ENCODE measurements at places on chromosomes 1 and 21. TPM values are rescaled to one million over a fixed set of nuclear protein-coding genes. Genes with fewer than 3 reads are reported as not detected.

The RNU5D-1 gene
- not detected for polyA plus RNA-seq

- H3K36me3 ChIP-seq: no peaks in the 10 kb centered on the region
- DNase-seq: no peak
- H3K4me1 ChIP-seq: no peaks in the 10 kb centered on the region
These were observed 469.3 kb downstream of the LTN1 start for GRCh38 chr21:28523367-28523766.

- DNase-seq: no peak
- no peaks in the 10 kb centered on the region for H3K36me3 ChIP-seq
- H3K27ac ChIP-seq: no peak overlapping the region
- no peaks in the 10 kb centered on the region for H3K27me3 ChIP-seq
- peaks cover 16% of the 10 kb centered on the region for H3K4me1 ChIP-seq
These were observed 68.9 kb downstream of the UCK2 start for GRCh38 chr1:165896277-165896676.

The RPRD2 gene
- 12.4 TPM for polyA plus RNA-seq

- H3K36me3 ChIP-seq: no peaks in the 10 kb centered on the region
- H3K27ac ChIP-seq: peak overlapping the region; percentile 79
- DNase-seq: peak; percentile 75
- no peaks in the 10 kb centered on the region for H3K27me3 ChIP-seq
These were observed 100.8 kb upstream of the SLC45A1 start for GRCh38 chr1:8217011-8217711.

GRCh38 chr1:33099290-33100118 is 18.6 kb downstream of the AZIN2 start:
- DNase-seq: no peak
- no peak overlapping the region for H3K27ac ChIP-seq
- no peaks in the 10 kb centered on the region for H3K27me3 ChIP-seq
- no peaks in the 10 kb centered on the region for H3K36me3 ChIP-seq
- no peaks in the 10 kb centered on the region for H3K4me1 ChIP-seq

GRCh38 chr1:185406691-185407009 is 89.6 kb upstream of the IVNS1ABP start:
- H3K36me3 ChIP-seq: no peaks in the 10 kb centered on the region
- peaks cover 11% of the 10 kb centered on the region for H3K4me1 ChIP-seq
- no peak overlapping the region for H3K27ac ChIP-seq
- no peak for DNase-seq
- H3K27me3 ChIP-seq: no peaks in the 10 kb centered on the region
- H3K4me3 ChIP-seq: no peak overlapping the region

GRCh38 chr1:10106756-10107475 is 74.2 kb downstream of the UBE4B start:
- no peaks in the 10 kb centered on the region for H3K27me3 ChIP-seq
- peak overlapping the region; percentile 2 for H3K27ac ChIP-seq
- DNase-seq: no peak
- peaks cover 27% of the 10 kb centered on the region for H3K4me1 ChIP-seq
- H3K4me3 ChIP-seq: no peak overlapping the region

- H3K27ac ChIP-seq: no peak overlapping the region
- H3K36me3 ChIP-seq: no peaks in the 10 kb centered on the region
- DNase-seq: peak; percentile 69
- H3K4me1 ChIP-seq: peaks cover 27% of the 10 kb centered on the region
- no peak overlapping the region for H3K4me3 ChIP-seq
- peaks cover 31% of the 10 kb centered on the region for H3K27me3 ChIP-seq
These were observed 1.6 kb upstream of the C1orf159 start for GRCh38 chr1:1117469-1117831.

DNA sequence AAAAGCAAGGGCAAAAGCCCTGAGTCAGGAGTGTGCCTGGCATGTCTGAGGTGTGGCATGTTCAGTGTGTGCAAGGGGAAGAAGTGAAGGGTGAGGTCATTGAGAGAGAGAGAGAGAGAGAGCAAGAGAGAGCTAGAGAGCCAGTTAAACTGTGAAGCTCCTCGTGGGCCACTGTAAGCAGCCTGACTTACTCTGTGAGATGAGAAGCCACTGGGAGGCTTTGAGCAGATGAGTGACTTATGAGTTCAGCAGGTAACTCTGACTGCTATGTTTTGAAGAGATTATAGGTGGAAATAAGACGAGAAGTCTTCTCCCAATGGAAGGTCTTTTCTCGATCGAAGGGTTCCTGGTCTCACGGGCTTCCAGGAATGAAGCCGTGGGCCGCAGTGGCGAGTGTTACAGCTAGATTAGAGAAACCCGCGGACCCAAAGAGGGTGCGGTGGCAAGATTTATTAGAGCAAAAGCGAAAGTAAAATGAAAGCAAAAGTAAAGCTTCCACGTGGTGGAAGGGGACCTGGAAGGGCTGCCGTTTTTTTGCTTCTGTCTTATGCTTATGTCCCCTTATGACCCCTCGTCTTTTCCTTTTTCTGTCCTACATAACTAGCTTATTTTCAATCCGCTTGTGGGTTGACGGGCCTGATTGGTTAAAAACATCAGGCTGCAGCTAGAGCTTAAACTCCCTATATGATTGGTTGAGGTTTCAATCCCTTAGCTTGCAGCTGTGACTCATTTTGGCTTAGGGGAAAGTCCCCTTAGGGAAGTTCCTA is 323.1 kb upstream of the FAM78B start:
- no peaks in the 10 kb centered on the region for H3K36me3 ChIP-seq
- peak; percentile 62 for DNase-seq
- peak overlapping the region; percentile 43 for H3K4me3 ChIP-seq
- H3K27ac ChIP-seq: peak overlapping the region; percentile 41
- H3K27me3 ChIP-seq: no peaks in the 10 kb centered on the region
- H3K4me1 ChIP-seq: no peaks in the 10 kb centered on the region

DNA sequence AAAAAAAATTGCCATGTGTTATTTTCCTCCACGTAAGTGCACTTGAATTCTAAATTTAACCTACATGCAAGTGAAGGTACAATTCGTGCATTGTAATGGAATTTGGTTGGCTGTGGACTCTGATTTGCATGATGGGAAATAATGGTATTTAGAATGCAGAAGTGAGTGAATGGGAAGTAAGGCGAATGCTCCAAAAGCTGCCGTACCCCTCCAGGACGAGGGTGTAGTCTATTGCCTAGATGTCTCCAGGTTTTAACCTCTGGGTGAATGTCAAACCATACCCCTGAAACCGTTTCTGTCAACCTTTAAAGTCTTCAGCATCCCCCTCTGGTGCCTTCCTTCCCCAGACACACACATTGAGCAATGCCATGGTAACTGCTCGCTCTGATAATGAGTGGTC is 44.5 kb downstream of the KIAA0040 start:
- DNase-seq: no peak
- H3K4me3 ChIP-seq: no peak overlapping the region
- no peaks in the 10 kb centered on the region for H3K27me3 ChIP-seq

The OR2AK2 gene
- not detected for polyA plus RNA-seq

The NUDT4B gene
- 6.1 TPM for polyA plus RNA-seq

- no peaks in the 10 kb centered on the region for H3K27me3 ChIP-seq
- H3K36me3 ChIP-seq: no peaks in the 10 kb centered on the region
- no peaks in the 10 kb centered on the region for H3K4me1 ChIP-seq
- no peak overlapping the region for H3K4me3 ChIP-seq
- peak; percentile 22 for DNase-seq
These were observed 15.8 kb upstream of the ETV3L start for GRCh38 chr1:157115429-157115838.

DNA sequence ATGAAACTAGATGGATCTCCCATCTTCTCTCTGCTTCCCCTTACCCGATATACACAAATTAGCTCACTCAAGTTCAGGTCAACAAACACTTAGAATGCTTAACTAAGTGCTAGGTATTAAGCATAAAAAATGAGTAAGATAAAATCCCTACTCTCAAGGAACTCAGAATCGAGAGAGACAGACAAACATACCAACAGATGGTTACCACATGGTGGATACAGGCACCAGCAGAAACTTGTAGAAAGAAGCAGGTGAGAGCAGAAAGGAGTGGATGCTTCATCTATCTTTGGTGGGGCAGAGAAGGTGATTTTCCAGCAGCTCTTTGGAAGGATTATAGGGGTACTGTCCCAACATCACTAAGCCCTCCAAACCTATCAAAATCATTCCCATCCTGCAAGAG is 32.2 kb downstream of the C8B start:
- H3K36me3 ChIP-seq: no peaks in the 10 kb centered on the region
- DNase-seq: no peak
- H3K4me3 ChIP-seq: no peak overlapping the region
- no peak overlapping the region for H3K27ac ChIP-seq

The IVL gene
- polyA plus RNA-seq: 1.2 TPM

- H3K4me3 ChIP-seq: no peak overlapping the region
- peak; percentile 90 for DNase-seq
- peak overlapping the region; percentile 78 for H3K27ac ChIP-seq
- H3K27me3 ChIP-seq: no peaks in the 10 kb centered on the region
These were observed 58.6 kb downstream of the DDR2 start for GRCh38 chr1:162690672-162691434.

DNA sequence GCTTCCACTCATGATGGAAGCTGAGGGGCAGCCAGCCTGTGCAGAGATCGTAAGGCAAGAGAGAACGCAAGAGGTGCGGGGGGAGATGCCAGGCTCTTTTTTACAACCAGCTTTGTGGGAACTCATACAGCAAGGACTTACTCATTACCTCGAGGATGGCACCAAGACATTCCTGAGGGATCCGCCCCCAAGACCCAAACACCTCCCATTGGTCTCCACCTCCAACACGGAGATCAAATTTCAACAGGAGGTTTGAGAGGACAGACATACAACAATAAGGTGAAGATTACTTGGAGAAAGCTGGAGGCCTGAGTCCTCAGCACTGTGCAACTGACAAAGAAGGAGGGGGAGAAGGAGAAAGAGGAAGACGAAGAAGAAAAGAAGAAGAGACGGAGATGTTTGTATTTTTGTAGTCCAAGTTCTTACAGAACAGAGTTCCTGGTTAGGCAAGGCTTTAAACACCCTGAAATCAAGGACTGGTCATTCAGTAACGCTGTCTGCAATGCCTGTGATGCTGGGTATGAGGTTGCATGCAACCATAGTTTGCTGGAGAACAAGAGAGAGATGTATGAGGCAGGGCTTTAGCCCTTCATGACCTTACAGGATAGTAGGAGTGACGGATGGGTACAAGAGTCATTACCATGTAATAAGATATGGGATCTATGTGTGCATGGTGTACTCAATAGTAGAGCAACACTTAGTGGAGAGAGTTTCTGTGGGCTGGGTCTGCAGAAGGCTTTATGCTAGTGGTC is 19.7 kb upstream of the GALNT2 start:
- no peaks in the 10 kb centered on the region for H3K4me1 ChIP-seq
- no peak overlapping the region for H3K27ac ChIP-seq
- no peaks in the 10 kb centered on the region for H3K36me3 ChIP-seq
- DNase-seq: no peak
- no peak overlapping the region for H3K4me3 ChIP-seq

DNA sequence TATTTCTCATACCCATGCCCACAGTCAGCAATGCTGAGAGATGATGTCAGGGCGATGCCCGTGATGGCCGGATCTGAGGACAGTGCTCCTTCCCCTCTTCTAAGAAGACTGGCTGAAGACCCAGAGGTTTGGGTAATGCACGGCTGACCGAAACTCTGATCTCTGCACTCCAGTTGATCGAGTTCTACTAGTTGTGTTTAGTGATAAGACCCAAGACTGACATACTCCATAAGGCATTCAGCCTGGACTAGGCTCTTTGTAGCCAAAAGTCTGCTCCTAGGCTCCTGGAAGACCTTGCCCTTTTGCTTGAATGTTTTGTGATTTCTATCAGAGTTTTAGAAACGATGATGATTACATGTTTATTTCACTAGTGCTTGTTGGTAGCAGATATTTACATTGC is 251.5 kb downstream of the DYRK1A start:
- no peaks in the 10 kb centered on the region for H3K27me3 ChIP-seq
- H3K36me3 ChIP-seq: no peaks in the 10 kb centered on the region
- no peak overlapping the region for H3K4me3 ChIP-seq

GRCh38 chr1:199044191-199044590 is 405.4 kb downstream of the PTPRC start:
- H3K4me3 ChIP-seq: no peak overlapping the region
- H3K27me3 ChIP-seq: no peaks in the 10 kb centered on the region
- H3K4me1 ChIP-seq: no peaks in the 10 kb centered on the region
- no peak overlapping the region for H3K27ac ChIP-seq
- H3K36me3 ChIP-seq: no peaks in the 10 kb centered on the region

The ACTA1 gene
- polyA plus RNA-seq: 4.6 TPM

DNA sequence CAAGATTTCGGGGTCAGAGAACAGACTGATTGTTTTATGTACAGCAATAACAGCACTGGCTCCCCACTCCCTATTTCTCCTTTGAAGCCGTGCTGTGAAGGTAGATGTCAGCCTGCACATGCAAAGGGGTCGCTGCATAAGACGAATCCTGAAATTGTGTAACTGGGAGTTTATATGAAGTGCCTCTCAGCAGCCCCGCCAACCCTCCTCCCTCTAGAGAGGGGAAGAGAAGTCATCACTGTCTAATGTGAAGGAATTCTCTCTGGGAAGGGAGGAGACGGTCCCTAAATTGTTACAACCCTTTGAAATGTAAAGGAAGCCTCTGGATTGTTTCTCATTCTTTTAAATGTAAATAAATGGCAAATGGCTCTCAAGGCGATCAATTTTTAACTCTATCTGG is 545.3 kb downstream of the PLA2G4A start:
- no peaks in the 10 kb centered on the region for H3K27me3 ChIP-seq
- no peaks in the 10 kb centered on the region for H3K4me1 ChIP-seq
- no peak for DNase-seq
- H3K27ac ChIP-seq: no peak overlapping the region
- H3K4me3 ChIP-seq: no peak overlapping the region
- H3K36me3 ChIP-seq: no peaks in the 10 kb centered on the region

The SF3B4 gene
- polyA plus RNA-seq: 51.1 TPM

- H3K4me3 ChIP-seq: no peak overlapping the region
- no peaks in the 10 kb centered on the region for H3K36me3 ChIP-seq
- H3K4me1 ChIP-seq: no peaks in the 10 kb centered on the region
- DNase-seq: no peak
These were observed 168.9 kb downstream of the LMO4 start for GRCh38 chr1:87497380-87498203.

DNA sequence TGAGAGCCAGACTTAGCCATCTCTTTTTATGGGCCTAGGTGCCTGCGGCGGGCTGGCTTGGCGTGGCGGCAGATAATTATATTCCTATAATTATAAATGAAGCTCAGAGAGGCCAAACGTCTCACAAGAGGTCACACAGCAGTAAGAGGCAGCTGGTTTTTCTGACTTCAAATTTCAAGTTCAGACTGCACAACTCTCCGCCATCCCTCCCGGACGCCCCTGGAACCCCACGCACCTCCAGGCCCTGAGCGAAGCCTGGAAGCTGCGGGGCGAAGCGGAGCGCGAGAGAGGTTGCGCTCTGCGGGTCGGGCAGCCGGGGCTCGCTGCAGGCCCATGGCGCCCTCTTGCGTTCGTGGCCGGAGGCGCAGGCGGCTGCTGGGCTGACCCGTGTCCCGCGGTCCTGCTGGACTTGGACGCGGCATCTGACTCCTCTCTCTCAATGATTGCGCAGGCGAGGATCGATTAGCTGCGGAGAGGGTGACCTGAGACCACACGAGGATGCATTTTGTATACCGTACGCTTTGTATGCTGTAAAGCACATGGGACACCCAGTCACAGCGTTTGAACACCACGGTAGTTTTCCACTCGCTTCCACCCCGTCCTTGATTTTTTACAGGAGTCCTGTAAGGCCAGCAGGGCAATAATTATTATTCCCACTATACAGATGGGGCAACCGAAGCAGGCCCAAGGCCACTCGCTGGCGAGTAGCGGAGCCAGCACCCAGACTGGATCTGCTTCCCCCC is 272.7 kb downstream of the FOXD2 start:
- no peaks in the 10 kb centered on the region for H3K36me3 ChIP-seq
- peaks cover 40% of the 10 kb centered on the region for H3K27me3 ChIP-seq
- peak; percentile 84 for DNase-seq
- H3K4me3 ChIP-seq: no peak overlapping the region

The SH2D5 gene
- 0.09 TPM for polyA plus RNA-seq

The NEGR1 gene
- 4.8 TPM for polyA plus RNA-seq

The DBT gene
- polyA plus RNA-seq: 3.0 TPM

GRCh38 chr1:46816930-46817329 is 18.1 kb downstream of the CYP4B1 start:
- no peaks in the 10 kb centered on the region for H3K27me3 ChIP-seq
- H3K27ac ChIP-seq: no peak overlapping the region
- H3K36me3 ChIP-seq: no peaks in the 10 kb centered on the region
- no peaks in the 10 kb centered on the region for H3K4me1 ChIP-seq
- H3K4me3 ChIP-seq: no peak overlapping the region
